NCI-H460 (cell line): ENCODE measurements at places on chromosomes 1 and 21. TPM values are rescaled to one million over a fixed set of nuclear protein-coding genes. Genes with fewer than 3 reads are reported as not detected.

DNA sequence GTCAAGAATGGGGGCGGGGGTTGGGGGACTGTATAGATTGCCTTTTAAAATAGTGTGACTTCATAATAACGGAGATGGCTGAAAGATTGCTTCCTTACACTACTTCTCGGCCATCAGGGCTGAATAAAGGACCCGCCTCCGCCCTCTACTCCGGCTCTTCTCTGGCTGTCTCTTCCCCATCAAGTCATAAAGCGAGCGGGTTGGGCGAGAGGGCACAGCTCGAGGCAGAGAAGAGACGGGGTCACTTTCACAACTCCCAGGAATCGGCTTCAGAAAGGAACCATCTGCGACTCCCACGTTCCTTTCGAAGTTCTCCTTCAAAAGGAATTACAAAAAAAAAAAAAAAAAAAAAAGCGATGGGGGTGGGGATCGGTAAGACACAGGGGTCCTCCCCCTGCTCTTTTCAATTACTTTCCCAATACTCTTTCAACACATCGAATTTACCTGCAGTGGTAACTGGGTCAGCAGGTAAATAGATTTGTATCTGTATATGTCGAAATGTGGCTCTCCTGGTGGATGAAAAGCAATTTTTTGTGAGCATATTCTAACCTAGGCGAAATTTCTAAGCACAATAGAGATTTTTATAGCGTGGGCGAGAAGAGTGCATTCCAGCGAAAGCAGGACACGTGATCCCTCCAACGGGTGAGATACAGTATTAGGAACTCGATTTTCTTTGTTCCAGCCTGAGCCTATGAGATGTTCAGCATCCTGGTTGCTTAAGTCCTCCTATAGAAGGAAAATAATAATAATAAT lies 2.0 kb downstream of the LRRC7 start:
- no peak for DNase-seq

GRCh38 chr1:3762873-3763228 lies 9.7 kb upstream of the SMIM1 start:
- no peak for DNase-seq

- no peak for DNase-seq
Measured at GRCh38 chr1:162206749-162207635, 137.5 kb downstream of the NOS1AP start.

GRCh38 chr1:44339731-44340130 lies 15.3 kb downstream of the ERI3 start:
- DNase-seq: no peak

CHD5 gene
- total RNA-seq: 0.30 TPM in 1 of 2 replicates, not detected in the other

APCS gene
- total RNA-seq: not detected in 2 replicates

GCSAML gene
- not detected in 2 replicates for total RNA-seq
